ENCODE measurements at places on chromosomes 6 and 20.
A peak's percentile ranks its signal among the peaks of the same experiment; 100 is the strongest.

DNA sequence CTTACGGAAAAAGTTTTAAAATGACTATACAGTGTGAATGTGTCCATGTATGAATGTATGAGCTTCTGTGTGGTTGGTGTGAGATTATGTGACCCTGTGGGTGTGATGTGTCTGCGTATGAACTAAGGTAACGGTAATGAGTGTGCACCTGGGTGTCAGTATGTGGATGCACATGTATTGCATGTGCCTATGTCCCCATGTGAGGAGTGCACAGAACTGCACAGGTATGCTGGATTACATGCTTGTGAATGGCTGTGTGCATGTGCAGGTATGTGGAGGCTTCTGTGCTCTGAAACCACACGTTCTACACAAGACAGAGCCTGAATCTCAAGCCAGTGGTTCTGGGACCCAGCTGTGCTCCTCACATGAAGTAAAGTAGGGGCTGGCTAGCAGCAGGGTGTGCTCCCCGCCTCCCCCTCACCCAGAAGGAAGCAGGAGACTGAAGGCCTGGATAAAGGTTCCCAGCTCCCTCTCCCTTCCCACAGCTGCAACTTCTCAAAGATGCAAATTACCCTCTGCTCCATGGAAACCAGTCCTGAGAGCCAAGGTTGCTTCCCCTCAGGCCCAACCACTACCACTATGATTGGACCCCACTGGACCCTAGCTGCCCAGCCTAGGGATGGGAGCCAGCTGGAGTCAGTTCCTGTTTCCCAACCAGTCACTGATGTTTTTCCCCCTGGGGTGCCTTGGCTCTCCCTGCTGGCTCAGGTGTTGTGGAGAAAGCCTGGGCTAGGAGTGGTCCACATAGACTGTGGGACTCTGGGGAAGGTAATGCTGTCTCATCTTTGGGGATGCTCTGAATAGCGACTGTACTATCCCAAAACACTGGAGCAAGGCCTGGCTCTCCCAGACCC, 24.8 kb upstream of the SPDEF start:
- no peak for DNase-seq

- no peak for DNase-seq
These were observed 46.4 kb downstream of the TINAG start for GRCh38 chr6:54354608-54355007.

GRCh38 chr6:6584310-6585002, 4.1 kb upstream of the LY86 start:
- DNase-seq: no peak

- DNase-seq: no peak
These were observed 61.4 kb downstream of the LY86 start for GRCh38 chr6:6649824-6650349.

DNA sequence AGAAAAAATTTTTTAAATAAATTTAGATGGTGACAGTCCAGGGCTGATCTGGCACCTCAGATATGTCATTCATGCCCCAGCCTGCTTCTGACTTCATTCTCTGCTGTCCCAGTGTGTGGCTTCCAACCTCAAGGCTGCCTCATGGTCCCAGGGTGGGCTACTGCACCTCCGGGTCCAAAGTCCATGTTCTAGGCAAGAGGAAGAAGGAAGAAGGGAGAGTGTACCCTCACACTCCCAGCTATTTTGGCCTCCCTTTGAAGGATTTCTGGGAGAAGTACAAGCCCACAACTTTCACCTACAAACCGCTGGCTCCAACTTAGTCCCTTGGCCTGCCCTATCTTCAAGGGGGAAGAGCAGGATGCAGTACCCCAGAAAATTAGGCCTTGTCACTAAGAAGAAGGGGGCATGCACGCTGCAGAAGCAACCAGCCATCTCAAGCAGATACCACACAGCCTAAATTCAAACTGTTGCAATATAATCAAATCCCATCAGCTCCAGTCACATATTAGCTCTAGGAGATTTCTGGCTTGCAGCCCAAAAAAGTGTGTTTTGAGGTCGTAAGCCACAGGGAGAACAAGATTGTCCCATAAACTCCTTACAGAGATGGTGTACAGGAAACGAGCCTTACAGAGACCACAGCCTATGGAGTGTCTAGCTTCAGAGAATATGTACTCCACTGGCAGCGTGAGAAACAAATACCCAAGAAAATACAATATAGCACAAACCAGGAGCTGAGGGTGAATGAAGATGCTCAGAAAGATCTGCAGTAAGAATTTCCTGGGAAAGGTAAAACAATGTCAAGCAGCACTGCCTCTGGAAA, 906 bp upstream of the BTN3A2 start:
- peak; percentile 48 for DNase-seq

DNA sequence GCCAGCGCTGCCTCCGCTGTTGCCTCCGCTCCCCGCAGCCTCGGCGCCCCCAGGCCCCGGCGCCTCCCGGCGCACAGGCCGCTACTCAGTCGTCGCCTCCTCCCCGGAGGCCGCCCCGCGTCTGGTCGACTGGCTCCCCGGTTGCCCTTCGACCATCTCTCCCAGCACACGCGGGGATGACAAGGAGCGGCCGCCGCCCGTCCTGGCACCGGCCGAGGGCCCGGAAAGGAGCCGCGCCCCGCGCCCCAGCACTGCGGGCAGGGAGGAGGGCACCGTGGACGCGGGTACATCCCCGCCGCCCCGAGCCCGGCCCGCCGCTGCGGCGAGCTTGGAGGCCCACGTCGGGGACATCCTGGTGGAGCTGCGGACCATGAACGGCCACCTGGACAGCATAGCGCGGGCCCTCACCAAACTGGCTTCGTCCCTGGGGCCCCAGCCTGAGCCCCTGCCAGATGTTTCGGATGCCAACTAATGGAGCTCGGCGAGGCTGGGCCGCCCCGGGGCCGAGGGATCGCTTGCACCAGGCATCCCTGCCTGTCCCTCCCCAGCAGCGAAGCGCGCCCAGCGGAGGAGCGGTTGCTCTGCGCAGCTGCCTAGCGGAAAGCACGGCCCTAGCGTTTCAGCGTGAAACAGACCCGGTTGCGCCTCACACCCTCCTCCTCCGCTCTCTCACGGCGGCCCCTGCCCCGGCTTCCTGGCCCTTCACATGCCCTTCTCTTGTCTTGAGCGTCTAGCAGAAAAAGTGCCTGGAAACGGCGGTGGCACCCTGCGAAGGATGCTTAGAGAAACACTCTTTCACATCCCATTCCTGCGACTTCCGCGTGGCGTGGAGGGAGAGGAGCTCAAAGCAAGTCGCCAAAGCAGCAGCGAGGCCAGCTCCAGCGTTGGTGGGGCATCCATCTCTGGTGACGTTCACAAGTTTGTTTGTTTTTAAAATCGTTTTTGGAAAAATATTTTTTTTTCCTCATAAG, 285.8 kb upstream of the SUPT3H start:
- DNase-seq: peak; percentile 72

GRCh38 chr6:114007516-114007915, 36.6 kb upstream of the HDAC2 start:
- DNase-seq: no peak

DNA sequence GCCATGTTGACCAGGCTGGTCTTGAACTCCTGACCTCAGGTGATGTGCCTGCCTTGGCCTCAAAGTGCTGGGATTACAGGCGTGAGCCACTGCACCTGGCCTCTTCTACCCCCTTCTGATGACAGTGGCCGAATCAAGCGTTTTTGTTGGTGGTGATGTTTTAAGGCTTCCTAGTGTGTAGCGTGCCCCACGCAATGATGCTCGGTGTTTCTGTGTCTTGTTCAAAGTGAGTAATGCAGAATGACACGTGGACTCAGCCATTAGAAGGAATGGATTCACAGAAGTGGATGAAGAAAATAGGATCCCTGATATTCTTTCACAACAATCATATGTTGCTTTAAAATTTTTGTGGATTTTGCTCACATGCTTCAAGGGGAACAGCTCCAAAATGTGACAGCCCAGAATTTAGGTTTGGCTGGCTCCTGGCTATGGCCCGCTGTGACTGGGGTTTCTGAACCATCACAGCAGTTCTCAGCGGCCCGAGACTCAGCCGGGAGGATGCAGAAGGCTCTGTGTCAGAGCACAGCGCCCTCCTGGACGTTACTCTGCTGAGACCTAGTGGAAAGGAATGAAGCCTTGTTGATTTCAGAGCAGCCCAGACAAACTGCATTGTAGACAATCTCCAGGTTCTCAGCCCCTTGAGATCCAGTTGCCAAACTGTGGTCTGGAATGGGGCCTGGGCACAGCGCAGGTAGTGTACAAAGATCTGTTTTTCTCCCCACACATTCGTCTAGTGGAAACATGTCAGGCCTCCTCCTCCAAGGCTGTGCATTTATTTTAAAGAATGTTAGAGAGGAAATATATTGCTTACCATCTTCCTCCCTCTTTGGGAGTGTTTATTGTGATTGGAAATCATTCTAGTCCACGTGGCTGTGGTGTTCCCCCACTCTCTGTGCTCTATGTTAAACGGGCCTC, 57.6 kb upstream of the TIAM2 start:
- peak; percentile 51 for DNase-seq

- DNase-seq: no peak
These were observed 364 bp downstream of the FRS3 start for GRCh38 chr6:41779336-41779735.

DNA sequence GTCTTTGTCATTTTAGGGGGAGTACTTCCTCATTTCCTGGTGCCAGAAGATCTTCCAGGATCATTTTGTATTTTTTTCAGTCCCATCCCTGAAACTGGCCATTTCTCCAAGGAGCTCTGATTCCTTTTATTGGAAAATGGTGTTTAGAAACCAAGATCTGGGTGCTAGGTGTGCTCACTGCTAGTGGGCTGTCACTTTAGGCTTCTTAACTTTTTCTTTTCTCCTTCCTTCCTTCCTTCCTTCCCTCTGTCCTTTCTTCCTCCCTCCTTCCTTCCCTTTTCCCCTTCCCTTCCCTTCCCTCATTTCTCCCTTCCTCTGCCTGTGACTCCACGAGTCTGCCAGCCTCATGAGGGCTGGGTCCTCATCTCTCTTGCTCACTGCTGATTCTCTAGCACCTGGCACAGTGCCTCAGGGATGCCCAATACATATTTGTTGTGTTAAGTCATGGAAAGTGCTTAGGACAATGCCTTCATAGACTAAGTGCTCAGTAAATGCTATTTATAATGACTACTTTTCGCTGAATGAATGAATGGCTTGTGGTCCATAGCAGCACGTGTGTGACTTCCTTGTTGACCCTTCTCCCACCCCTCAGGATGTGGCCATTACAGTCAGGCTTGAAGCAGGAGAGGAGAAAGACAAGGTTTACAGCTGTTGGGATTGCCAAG, 36.9 kb downstream of the APCDD1L start:
- DNase-seq: no peak

DNA sequence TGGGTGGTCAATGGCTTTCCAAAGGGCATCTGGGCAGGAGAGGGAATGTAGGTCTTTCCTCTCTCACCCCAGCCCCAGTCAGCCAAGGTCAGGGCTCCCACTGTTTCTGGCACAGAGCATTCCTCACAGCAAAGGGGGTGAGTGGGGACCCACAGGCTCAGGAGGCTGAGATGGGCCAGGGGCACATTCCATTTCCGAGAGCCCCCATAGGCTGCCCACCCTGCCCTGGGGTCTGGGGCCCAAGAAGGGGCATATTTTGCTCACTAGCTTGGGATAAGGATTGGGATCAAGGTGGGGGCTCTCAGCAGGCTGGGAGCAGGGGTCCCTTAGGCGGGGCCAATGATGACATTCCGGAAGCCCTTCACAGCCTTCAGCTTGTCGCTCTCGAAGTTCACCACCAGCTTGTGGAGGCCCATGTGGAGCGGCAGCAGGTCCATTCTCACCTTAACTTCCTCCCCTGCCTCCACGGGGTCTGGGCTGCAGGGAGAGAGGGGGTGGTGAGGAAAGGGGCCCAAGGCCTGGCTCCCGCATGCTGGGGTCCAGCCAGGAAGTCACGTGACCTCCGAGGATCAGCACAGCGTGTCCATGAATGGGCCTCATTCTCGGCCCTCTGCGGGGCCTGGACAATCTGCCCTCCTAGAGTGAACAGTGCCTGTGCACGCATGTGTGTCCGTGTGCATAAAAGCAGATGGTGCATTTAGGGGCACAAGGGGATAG, 35.0 kb downstream of the TGM2 start:
- no peak for DNase-seq

DNA sequence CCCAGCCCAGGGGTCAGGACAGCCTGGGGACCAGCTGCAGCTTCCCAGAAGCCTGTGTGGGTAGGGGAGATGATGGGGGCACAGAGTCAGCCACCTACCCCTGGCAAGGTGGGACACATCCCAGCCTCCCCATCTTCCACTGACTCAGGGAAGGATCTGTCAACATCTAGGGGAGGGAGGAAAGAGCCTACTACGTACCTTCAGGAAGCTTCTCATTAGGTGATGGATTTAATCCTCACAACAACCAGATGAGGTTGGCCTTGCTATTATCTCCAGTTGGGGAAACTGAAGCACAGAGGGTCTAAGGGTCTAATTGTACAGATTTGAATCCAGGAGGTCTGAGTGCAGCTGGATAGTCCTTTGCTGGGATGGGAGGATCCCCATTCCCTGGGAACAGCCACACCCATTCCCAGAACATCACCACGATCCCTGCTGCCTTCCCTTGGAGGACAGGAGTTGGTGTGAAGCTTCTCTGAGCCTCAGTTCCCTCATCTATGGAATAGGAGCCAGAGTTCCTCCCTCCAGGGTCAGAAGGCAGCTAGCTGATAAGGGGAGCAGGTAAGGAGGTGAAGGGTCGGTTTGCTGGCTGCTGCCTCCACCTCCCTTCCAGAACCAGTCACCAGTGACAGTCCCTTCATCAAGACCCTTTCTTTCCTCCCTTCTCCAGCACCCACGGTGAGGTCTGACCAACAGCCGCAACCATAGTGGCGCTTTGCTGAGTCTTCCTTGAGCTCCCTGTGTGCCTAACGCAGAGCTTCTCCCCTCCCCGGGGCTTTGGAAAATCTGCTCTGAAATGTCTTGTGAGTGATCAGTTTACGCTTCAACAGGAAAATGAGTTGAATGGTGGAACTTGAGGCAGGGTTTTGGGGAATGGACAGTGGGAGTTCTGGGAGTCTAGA, 56.8 kb downstream of the CEBPB start:
- no peak for DNase-seq

DNA sequence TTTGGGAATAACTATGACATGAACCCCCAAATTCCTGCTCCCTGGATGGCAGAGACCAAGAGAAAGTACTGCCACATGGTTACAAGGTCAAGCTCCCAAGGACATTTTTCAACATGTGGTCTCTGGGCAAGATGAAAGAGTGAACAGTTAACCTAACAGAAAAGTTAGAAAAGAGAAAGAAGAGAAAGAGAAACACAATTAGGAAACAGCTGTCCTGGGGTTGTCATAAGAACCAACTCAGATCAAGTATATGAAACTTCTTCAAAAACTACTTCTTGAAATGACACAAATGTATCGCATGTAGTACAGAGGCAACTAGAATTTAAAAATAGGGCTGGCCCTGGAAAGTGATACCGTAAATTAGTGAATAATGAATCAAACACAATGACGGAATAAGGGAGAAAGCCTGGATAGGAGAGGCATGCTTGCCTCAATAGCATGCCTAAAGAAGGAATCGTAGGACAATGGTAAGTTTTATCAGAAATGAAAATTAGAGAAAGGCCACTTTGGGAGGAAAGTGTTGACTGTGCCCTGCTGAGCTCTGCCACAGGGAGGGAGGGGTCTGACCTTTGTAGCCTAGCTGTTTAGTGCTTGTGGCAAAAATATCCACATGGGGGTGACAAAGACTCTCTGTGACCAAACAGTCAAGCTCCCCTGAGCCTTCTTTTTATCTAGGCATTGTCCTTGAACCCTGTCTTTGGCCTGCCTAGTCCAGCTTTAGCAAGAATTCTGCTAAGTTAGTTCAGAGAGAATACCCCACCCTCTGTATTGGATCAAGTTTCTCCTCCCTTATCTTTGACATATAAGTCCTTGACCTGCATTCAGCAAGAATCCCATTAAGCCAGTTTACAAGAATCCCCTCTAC, 4.3 kb upstream of the DCBLD1 start:
- DNase-seq: no peak

GRCh38 chr20:49045440-49046086, 549 bp upstream of the CSE1L start:
- no peak for DNase-seq

Data from right forelimb (tissue), 1 donor.